ENCODE measurements at places on chromosomes 16 and 17. TPM values are rescaled to one million over a fixed set of nuclear protein-coding genes. Genes with fewer than 3 reads are reported as not detected.
A peak's percentile ranks its signal among the peaks of the same experiment; 100 is the strongest.

- no peak overlapping the region for H3K4me3 ChIP-seq
- no peaks in the 10 kb centered on the region for H3K4me1 ChIP-seq
- no peak overlapping the region for H3K27ac ChIP-seq
- no peaks in the 10 kb centered on the region for H3K36me3 ChIP-seq
Measured at GRCh38 chr16:85370543-85370880, 242.6 kb upstream of the GSE1 start.

DNA sequence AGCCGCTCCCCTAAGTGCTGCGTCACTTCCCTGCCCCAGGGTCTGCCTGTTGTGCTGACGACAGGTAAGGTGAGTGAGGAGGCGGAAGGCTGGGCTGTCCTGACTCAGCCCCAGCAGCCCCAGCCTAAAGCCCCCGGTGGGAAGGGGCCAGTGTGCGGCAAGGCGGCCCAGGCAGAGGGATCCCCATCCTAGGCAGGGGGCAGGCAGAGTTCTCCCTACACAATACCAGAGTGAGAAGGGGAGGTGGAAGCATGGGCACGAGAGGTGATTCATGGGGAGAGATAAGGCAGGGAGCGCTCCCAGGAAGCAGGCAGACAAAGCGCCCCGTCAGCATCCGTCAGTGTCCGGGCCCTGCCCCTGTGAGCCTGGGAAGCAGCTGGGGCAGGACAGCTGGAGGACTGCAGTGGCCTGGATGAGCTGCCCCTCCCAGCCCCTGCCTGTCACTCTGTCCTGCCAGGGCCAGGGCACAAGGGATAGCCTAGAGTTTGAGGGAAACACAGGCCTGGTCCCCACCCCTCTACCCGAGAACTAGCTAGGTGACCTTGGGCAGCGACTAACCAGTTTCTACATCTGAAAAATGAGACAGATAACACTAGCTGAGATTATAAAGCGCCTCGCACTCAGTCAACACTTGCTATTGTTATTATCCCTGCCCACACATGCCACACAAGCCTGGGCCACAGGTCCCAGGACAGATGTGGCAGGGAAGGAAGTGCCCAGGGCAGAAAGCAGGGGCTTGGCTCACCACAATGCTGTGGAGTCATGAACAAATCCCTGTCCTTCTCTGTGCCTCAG is 3.8 kb downstream of the FAM83G start:
- peak; percentile 39 for DNase-seq
- H3K4me3 ChIP-seq: no peak overlapping the region
- no peaks in the 10 kb centered on the region for H3K36me3 ChIP-seq
- peaks cover 17% of the 10 kb centered on the region for H3K4me1 ChIP-seq
- H3K27ac ChIP-seq: peak overlapping the region; percentile 18
- H3K27me3 ChIP-seq: no peaks in the 10 kb centered on the region

Gene CREBBP
- 28.7 TPM for total RNA-seq

Gene KRTAP4-3
- total RNA-seq: not detected
